ENCODE measurements at places on chromosomes 12 and 14. TPM values are rescaled to one million over a fixed set of nuclear protein-coding genes. Genes with fewer than 3 reads are reported as not detected.

MGP gene
- polyA plus RNA-seq = not detected

NINJ2 gene
- 42.1 TPM for polyA plus RNA-seq

STYK1 gene
- not detected for polyA plus RNA-seq

PLXNC1 gene
- 35.2 TPM for polyA plus RNA-seq

DNA sequence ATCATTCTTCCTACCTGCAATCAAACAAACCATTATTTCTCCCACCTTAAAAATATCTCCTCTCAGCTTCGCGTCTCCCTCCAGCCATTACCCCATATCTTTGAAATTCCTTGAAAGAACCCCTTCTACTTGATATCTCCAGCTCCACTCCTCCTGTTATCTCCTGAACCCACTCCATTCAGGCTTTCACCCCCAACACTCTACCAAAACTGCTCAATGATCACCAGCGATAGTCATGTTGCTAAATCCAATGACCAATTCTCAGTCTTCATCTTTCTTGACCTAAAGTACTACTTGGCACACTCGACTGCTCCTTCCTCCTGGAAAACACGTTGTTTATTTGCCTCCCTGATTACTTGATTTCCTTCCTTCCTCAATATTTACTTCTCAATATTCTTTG lies 70.1 kb downstream of the DUSP16 start:
- no peak for DNase-seq
- H3K27me3 ChIP-seq = no peaks in the 10 kb centered on the region
- no peak overlapping the region for H3K27ac ChIP-seq
- no peak overlapping the region for H3K4me3 ChIP-seq
- H3K4me1 ChIP-seq = no peaks in the 10 kb centered on the region
- H3K36me3 ChIP-seq = no peaks in the 10 kb centered on the region

DNA sequence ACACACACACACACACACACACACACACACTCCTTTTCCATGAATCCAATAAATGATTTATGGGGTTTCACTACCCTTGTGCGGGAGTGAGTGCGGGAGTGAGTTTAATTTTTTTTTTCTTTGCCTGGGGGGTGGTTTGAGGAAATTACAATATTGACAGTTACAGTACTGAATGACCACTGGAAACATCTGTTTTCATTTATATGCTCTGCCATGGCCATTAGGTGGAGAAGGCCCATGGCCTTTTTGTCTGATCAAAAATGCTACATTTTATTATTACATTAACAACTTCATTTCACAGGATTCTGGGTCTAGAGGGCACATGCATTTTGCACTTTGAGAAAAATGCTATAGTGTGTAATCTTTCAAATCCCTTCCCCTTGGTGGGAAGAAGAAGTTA lies 5.9 kb downstream of the TBX3 start:
- peaks cover 96% of the 10 kb centered on the region for H3K27me3 ChIP-seq
- H3K36me3 ChIP-seq = no peaks in the 10 kb centered on the region
- H3K4me3 ChIP-seq = no peak overlapping the region
- DNase-seq = no peak

- no peak overlapping the region for H3K27ac ChIP-seq
- no peak overlapping the region for H3K4me3 ChIP-seq
- no peaks in the 10 kb centered on the region for H3K27me3 ChIP-seq
Observed at GRCh38 chr12:33322519-33322918, 117.1 kb downstream of the SYT10 start.

- H3K4me3 ChIP-seq = no peak overlapping the region
- DNase-seq = no peak
- no peaks in the 10 kb centered on the region for H3K36me3 ChIP-seq
- H3K27ac ChIP-seq = no peak overlapping the region
- H3K27me3 ChIP-seq = peaks cover 25% of the 10 kb centered on the region
Observed at GRCh38 chr14:105532735-105533141, 6.4 kb downstream of the TMEM121 start.

DNA sequence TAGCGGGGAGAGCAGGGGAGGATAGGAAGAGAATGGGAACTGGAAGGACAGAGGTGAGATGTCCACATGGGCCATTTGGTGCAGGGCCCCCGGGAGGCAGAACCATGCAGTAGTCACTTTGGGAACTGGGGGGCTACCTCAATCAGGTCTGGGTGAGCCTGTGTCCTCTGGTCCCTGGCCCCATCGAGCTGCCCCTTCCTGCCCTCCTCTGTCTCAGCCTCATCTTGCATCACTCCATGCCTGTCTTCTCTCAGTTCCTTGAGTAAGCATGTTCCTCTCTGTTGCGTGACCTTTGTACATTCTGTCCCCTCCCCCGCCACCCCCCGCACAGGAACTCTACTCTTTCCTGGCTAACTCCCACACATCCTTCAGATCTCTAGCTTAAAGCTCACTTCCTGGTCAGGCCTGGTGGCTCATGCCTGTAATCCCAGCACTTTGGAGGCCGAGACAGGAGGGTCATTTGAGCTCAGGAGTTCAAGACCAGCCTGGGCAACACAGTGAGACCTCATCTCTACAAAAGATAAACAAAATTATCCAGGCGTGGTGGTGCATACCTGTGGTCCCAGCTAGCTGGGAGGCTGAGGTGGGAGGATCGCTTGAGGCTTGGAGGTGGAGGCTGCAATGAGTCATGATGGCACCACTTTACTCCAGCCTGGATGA lies 23.2 kb downstream of the FOS start:
- H3K27me3 ChIP-seq = no peaks in the 10 kb centered on the region
- H3K4me3 ChIP-seq = peak overlapping the region; percentile 49
- peaks cover 68% of the 10 kb centered on the region for H3K4me1 ChIP-seq
- peak overlapping the region; percentile 98 for H3K27ac ChIP-seq
- H3K36me3 ChIP-seq = no peaks in the 10 kb centered on the region

- peaks cover 30% of the 10 kb centered on the region for H3K4me1 ChIP-seq
- no peaks in the 10 kb centered on the region for H3K27me3 ChIP-seq
- no peaks in the 10 kb centered on the region for H3K36me3 ChIP-seq
Observed at GRCh38 chr12:93441081-93441616, 598 bp downstream of the UBE2N start.

GRCh38 chr14:104142946-104143470 lies 4.6 kb downstream of the KIF26A start:
- H3K36me3 ChIP-seq = no peaks in the 10 kb centered on the region
- no peak overlapping the region for H3K4me3 ChIP-seq
- peaks cover 17% of the 10 kb centered on the region for H3K27me3 ChIP-seq
- no peak for DNase-seq
- H3K27ac ChIP-seq = no peak overlapping the region
